Heart right ventricle (tissue), 16 donors: ENCODE measurements at places on chromosomes 5 and 9. TPM values are rescaled to one million over a fixed set of nuclear protein-coding genes. Genes with fewer than 3 reads are reported as not detected.

GRCh38 chr5:115458003-115458409 lies 86.6 kb downstream of the FEM1C start:
- no peak overlapping the region for H3K4me3 ChIP-seq
- no peak overlapping the region for H3K27ac ChIP-seq
- H3K27me3 ChIP-seq, result no peaks in the 10 kb centered on the region
- H3K4me1 ChIP-seq, result no peaks in the 10 kb centered on the region

DNA sequence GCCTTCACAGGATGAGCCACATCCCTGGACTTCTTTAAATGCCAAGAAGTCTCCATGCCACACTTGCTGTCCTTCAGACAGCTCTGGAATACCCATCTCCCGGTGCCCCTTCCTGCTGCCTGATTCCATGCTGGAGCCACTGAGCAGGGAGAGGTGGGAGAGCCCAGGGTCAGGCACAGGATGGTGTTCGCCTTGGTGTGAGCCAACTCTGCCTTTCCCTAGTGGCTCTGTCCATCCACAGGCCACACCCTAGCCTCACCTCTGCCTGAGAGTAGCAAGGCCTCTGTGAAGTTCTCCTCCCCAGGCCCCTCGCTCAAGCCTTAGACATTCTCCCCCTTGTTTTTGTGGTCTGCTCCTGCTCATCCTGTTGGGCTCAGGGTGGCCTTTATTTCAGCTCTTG lies 54.2 kb upstream of the ANGPTL2 start:
- H3K27me3 ChIP-seq, result no peaks in the 10 kb centered on the region
- H3K4me3 ChIP-seq, result no peak overlapping the region
- no peak overlapping the region for H3K27ac ChIP-seq
- H3K36me3 ChIP-seq, result no peaks in the 10 kb centered on the region

DNA sequence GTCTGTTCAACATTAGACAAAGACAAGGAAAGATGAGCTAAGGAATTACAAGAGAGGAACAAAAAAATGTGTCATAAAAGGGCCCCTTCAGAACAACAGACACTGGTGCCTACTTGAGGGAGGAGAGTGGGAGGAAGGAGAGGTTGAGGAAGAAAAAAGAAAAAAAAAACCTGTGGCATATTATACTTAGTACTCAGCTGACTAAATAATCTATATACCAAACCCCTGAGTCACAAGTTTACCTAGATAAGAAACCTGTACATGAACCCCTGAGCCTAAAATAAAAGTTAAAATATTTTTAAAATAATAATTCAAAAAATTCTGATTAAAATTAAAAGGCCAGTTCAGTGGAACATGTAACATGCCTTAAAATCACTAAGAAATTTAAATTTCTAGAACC lies 107.3 kb downstream of the MTREX start:
- DNase-seq, result no peak
- no peaks in the 10 kb centered on the region for H3K27me3 ChIP-seq
- no peak overlapping the region for H3K27ac ChIP-seq

- peak overlapping the region; percentile 93 for H3K27ac ChIP-seq
- peaks cover 39% of the 10 kb centered on the region for H3K4me1 ChIP-seq
- H3K27me3 ChIP-seq, result no peaks in the 10 kb centered on the region
- no peak for DNase-seq
Observed at GRCh38 chr5:157857816-157858526, 974 bp downstream of the CLINT1 start.

GRCh38 chr5:82827651-82828050 lies 249.5 kb downstream of the TMEM167A start:
- no peaks in the 10 kb centered on the region for H3K4me1 ChIP-seq
- no peaks in the 10 kb centered on the region for H3K27me3 ChIP-seq
- H3K4me3 ChIP-seq, result no peak overlapping the region
- DNase-seq, result no peak
- H3K27ac ChIP-seq, result no peak overlapping the region

DNA sequence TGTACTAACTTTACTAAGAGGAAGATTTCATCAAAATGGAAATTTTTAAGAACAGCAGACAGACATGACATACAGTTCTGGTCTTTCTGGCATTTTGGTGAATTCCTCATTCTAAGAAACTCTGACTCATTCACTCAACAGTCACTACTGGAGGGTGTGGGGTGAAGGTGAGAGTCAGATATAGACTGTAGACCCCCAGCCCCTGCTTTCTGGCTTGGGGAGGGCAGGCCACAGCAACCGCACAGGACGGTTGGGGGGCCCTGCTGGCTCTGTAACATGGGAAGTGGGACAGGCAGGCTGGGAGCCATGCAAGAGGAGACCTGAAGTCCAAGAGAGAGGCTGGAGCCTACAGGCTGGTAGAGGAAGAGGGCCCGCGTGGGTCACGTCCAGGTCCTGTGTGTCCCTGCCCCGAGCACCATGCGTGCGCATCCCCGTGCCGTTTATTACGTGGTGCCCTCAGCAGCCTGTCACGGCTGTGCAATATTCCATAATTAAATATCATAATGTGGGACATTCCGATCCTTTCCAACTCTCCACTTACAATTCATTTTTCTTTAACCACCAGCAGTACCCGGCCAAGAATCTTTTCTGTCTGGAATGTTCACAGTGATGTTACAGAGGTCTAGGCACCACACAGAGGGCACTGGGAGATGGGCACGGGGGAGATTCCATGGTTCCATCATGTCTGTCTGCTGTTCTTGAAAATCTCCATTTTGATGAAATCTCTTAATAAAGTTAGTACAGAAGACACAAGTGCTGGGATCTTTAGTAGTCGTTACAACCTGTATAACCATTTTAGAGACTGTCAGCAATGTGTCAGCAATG lies 75.5 kb downstream of the SEMA4D start:
- DNase-seq, result no peak
- H3K4me3 ChIP-seq, result no peak overlapping the region
- H3K4me1 ChIP-seq, result no peaks in the 10 kb centered on the region
- H3K27me3 ChIP-seq, result no peaks in the 10 kb centered on the region
- H3K27ac ChIP-seq, result no peak overlapping the region

DNA sequence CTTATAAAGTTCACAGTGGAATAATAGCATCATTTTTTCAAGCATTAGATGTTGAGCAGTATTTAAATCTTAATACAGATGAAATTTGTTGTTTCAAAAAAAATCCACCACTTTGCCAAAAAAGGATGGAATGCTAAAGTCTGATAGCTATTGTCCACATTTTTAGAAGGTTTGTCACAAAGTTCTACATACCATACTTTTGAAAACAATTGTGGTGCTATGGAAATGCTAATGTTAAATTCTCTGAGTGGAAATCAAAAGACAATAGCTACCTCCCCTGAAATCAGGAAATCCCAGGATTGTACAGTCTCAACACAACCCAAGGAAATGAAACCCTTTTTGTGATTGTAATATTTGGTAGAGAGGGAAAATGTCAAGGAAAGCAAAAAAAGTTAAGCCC lies 19.3 kb upstream of the GRAMD2B start:
- DNase-seq, result no peak
- H3K27me3 ChIP-seq, result no peaks in the 10 kb centered on the region
- H3K36me3 ChIP-seq, result no peaks in the 10 kb centered on the region
- no peaks in the 10 kb centered on the region for H3K4me1 ChIP-seq
- H3K27ac ChIP-seq, result no peak overlapping the region
- H3K4me3 ChIP-seq, result no peak overlapping the region

- no peaks in the 10 kb centered on the region for H3K27me3 ChIP-seq
- H3K4me1 ChIP-seq, result peaks cover 21% of the 10 kb centered on the region
- no peak for DNase-seq
- no peak overlapping the region for H3K27ac ChIP-seq
- H3K36me3 ChIP-seq, result no peaks in the 10 kb centered on the region
Observed at GRCh38 chr9:77512876-77513275, 135.2 kb downstream of the GNA14 start.

DNA sequence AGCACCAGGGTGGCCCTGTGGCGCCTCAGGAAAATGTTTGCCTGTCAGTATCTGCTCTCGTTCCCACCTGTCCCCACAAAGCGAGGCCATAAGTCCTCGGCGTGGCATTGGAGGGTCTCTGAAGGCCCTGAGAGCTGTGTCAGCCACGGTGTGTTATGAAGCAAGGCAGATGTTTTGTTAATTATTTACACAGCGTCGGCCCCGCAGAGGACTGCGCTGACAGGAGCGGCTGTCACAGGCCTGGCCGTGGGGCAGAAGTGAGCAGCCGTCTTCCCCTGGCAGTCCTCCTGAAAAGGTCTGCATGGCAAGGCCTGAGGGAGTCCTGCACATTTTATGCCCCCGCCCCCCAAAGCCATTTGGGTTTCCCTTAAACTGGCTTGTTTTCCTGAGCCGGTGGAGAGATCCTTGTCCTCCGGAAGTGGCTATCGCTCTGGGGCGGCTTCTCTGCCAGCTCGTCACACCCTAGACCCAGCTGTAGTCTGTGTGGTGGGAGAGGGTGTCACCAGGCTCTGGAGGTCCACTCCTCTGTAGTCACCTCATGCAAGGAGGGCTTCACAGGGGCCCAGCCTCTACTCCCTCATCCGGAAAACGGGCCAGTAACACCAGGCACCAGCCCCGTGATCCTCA lies 6.2 kb downstream of the NEK6 start:
- no peaks in the 10 kb centered on the region for H3K27me3 ChIP-seq
- no peak overlapping the region for H3K4me3 ChIP-seq
- no peak overlapping the region for H3K27ac ChIP-seq
- H3K4me1 ChIP-seq, result peaks cover 47% of the 10 kb centered on the region
- H3K36me3 ChIP-seq, result no peaks in the 10 kb centered on the region

- DNase-seq, result no peak
- H3K4me3 ChIP-seq, result no peak overlapping the region
- H3K27me3 ChIP-seq, result no peaks in the 10 kb centered on the region
- H3K4me1 ChIP-seq, result no peaks in the 10 kb centered on the region
- no peaks in the 10 kb centered on the region for H3K36me3 ChIP-seq
Observed at GRCh38 chr9:70888471-70888870, 232.9 kb downstream of the TRPM3 start.

GRCh38 chr9:128764361-128764760 lies 7.4 kb downstream of the ZER1 start:
- H3K4me3 ChIP-seq, result no peak overlapping the region
- no peaks in the 10 kb centered on the region for H3K27me3 ChIP-seq
- no peaks in the 10 kb centered on the region for H3K36me3 ChIP-seq

DNA sequence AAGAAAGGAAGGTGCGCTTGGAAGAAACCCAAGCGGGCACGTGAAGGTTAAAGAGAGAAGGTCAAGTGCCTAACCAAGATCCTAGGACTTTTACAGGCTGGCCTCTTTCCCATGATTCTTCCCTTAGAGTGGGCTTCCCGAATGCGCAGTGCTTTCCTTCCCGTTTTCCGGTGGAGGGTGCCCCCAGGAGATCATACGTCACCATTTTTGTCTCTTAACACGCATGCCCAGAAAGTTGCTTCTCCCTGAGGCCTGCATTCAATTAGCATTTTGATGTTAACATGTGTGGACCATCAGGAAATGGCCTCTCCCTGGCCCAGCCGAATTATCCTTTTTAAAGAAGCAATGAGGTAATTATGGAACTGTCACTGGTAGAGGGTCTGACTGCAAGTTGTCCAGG lies 1.9 kb upstream of the RUSC2 start:
- no peak overlapping the region for H3K4me3 ChIP-seq
- no peaks in the 10 kb centered on the region for H3K27me3 ChIP-seq
- peak; percentile 50 for DNase-seq
- H3K27ac ChIP-seq, result peak overlapping the region; percentile 95
- peaks cover 38% of the 10 kb centered on the region for H3K4me1 ChIP-seq

DNA sequence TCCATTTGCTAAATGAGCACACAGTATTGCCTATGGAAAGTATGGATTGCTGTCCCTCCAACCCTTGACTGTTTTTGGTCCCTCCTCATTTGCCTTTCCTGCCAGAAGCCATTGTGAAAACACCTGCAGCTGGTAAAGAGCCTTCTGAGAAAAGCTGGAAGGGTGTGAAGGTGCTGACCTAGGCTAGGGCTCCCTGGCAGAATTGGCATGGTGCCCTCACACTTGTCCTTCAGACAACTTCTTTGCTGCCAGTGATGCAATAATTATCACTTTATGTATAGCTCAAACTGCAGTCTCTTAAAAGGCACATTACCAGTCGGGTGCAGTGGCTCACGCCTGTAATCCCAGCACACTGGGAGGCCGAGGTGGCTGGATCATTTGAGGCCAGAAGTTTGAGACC lies 4.2 kb downstream of the TXNDC15 start:
- DNase-seq, result no peak
- H3K27ac ChIP-seq, result no peak overlapping the region
- peaks cover 42% of the 10 kb centered on the region for H3K4me1 ChIP-seq
- H3K27me3 ChIP-seq, result no peaks in the 10 kb centered on the region
- no peak overlapping the region for H3K4me3 ChIP-seq
- H3K36me3 ChIP-seq, result no peaks in the 10 kb centered on the region

DNA sequence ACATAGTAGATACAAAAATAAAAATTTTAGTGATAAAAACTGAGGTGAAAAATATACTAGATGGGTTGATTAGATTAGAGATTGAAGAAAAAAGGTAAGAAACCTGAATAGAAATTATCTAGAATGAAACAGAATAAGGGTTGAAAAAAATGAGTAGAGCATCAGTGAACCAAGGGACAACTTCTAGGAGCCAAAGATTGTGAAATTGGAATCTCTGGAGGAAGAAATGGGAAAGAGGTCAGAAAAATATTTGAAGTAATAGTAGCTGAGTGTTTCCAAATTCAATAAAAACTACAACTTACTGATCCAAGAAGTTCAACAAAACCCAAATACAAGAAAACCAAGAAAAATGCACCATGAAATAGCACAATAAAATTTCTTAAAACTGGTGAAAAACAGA lies 116.6 kb upstream of the STARD4 start:
- no peaks in the 10 kb centered on the region for H3K27me3 ChIP-seq
- no peaks in the 10 kb centered on the region for H3K4me1 ChIP-seq

DNA sequence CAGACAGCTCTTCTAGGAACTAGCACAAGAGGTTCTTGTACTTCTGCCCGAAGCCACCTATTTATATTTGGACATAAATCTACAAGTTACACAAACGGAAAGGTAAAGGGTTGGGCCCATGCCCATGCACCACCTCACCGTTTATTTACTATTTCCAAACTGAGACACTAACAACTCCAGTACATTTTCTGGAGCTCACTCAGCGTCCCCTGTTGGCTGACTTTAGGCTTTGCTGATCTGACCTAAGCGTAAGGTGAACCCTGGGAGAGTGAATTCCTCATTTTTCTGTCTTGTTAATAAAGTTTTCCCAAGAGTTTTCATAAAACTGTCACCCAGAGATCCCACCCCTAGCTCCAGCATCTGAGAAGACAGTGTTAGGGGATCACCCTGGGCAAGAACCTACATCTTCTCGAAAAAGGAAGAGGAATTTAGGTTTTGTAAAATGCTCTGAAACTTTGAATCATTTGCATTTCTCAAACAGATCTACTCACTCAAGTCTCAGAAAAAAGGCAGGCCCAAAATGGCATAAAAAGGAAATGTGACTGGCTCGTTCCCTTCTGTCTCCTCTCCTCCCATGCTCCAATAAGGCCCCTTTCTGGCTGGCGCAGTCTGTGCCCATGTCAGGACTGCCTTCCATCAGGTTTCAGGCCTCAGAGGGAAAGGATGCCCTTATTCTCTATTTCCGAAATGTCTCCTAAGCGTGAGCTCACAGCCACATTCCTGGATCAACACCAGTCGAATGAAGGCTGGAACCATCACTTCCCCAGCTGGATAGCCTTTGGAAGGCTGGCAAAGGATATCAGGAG lies 201.3 kb downstream of the FANCC start:
- no peaks in the 10 kb centered on the region for H3K4me1 ChIP-seq
- no peak overlapping the region for H3K4me3 ChIP-seq

GRCh38 chr5:2690293-2690692 lies 61.2 kb downstream of the IRX2 start:
- peaks cover 5% of the 10 kb centered on the region for H3K27me3 ChIP-seq
- no peak overlapping the region for H3K4me3 ChIP-seq
- no peaks in the 10 kb centered on the region for H3K4me1 ChIP-seq
- no peak for DNase-seq

The NR6A1 gene
- 0.89 TPM for total RNA-seq

The IL3 gene
- total RNA-seq, result not detected

The CAMK4 gene
- total RNA-seq, result 0.38 TPM

The SPINK1 gene
- total RNA-seq, result 1.8 TPM
